A172 (cell line): ENCODE measurements at places on chromosomes 7 and 10.

- DNase-seq = no peak
Observed at GRCh38 chr7:28684650-28685241, 272.4 kb downstream of the CREB5 start.

- DNase-seq = no peak
Observed at GRCh38 chr10:80569131-80569895, 31.6 kb downstream of the SH2D4B start.

DNA sequence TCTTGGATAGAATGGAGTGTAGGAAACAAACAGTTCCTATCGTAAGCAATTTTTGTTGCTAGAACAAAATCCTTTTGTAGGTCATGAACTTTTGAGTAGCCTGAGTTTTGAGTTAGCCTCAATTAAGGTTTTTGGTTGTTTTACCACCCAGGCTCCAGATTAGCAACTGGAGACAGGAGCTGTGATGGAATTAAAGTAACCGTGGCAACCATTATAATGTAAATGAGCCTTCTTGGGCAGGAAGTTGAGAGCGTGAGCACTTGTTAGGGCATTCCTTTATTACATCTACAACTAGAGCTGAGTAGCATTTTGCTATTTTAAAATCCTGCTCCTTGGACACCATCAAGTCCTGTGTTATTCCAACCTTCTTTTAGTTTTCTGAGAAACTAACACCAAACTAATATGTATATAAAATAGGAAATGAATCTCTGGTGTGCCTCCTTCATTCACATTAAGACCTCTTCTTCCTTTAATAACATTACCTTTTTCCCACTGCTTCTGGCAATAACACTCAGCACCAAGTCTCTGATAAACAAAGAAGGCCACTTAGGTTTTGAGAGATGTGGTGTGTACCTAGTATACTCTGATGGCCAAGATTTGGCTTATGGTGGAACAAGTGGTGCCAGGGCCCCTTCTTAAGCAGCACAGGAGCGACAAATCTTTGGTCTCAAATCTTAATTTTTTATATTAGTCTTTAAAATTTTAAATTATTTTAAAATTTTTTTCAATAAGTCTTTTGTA is 34.0 kb downstream of the AHCYL2 start:
- DNase-seq = no peak

DNA sequence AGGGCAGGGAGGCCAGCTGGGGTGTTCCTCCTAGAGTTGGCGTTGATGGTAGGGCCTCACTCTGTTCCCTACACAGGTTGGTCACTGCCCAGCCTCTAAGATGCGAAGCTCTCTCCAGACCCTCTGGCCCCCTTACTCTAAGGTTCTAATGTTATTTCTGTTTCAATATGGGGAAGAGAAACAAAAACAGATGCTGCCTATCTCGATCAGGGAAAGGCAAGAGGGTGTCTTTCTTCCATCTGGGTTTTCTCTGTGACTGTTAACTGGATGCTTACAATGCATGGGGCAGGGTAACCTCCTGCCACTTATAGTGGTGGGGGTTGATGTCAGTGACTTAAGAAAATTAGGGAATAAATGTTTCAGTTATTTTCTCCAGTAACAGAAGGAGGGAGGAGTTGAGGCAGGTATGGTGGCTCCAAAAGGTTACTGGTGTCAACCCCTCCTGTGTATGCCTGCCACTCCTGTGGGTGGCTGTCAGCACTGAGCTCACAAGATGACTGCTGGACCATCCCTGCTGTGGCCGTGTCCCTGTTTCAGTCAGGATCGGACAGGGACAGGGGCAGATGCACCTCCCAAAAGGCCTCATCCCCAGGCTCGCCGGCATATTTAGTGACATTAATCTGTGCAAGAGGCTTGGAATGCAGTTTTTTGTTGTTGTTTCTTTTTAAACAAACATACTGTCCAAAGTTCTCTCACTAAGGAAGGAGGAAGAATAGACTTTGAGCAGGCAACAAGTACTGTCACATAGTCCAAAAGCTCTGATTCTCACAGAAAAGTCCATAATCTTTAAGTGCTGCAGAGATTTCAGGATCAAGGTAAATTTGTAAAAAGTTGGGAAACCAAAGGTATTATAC is 39.6 kb upstream of the SYPL1 start:
- no peak for DNase-seq

DNA sequence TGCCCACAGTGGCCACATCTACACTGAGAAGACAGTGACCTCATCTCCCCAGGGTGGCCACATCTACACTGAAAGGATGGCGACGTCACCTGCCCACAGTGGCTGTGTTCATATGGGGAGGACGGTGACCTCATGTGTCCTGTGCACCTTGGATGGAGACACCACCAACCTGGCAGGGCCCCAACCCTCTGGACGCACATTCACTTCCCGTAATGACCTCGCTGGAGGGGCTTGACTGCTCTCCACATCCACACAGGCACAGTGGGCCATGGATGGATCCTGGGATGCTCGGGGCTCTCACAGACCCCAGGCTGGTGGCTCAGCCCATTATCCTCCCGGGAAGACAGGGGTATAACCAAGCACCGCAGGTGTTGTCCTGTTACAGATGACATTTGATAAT is 69.7 kb upstream of the BTBD16 start:
- no peak for DNase-seq
